ENCODE measurements at places on chromosomes 11 and 22.

GRCh38 chr11:126157326-126158030, 54.0 kb downstream of the RPUSD4 start:
- no peak for DNase-seq

DNA sequence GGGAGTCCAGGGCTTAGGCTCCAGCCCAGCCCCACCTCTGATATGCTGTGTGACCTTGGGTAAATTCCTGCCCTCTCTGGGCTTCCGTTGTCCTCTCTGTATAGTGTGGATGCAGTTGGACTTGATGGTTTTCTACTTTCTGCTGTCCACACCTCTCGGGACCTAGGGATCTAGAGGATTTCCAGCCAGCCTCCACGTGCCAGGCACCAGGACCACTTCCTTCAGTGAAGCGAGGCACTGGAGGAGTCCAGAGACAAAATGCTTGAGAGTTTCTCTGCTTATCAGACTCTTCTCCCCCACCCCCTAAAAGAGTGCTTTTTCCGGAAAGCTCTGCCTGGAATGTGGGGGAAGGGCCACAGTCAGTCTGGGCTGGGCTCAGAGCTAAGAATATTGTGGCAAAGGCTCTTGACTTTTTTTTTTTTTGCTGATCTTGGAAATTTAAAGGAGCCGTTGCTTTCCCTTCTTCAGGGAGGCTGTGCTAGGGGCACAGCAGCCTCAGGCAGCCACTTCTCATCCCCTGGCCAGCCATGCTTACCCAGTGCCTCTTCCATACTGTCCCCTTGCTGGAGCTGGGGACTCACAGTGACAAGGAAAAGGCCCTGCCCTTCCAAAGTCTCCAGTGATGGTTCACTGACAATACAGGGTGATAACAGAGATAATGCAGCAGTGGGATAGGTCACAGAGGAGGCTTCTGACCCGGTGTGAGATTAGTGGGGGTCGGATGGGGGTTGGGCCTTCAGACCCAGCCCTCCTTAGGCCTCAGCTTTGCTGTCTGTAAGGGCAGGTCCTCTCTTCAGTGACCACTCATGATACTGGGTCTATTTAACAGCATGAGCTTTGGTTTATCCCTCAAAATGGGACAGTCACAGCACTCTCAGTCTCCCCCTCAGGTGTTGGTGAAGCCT, 2.9 kb upstream of the SERPINH1 start:
- DNase-seq, result no peak

DNA sequence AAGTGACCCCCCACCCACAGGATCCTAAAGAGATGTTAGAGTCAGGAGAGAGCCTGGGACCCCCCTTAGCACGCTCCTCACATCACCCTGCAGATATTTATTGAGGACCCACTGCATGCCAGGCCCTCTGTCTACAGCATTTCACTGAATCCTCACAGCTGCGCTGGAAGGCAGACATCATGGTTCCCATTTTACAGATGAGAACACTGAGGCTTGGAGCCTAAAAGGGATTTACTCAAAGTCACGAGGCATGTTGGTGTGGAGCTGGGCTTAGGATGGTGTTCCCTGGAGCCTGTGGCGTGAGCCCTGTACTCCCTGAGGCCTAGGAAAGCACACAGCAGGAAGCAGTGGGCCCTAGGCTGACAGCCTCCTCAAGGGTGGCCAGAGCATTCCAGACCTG, 39.2 kb upstream of the LRRC32 start:
- DNase-seq, result no peak

- no peak for DNase-seq
Measured at GRCh38 chr11:130689222-130689908, 226.9 kb downstream of the SNX19 start.

DNA sequence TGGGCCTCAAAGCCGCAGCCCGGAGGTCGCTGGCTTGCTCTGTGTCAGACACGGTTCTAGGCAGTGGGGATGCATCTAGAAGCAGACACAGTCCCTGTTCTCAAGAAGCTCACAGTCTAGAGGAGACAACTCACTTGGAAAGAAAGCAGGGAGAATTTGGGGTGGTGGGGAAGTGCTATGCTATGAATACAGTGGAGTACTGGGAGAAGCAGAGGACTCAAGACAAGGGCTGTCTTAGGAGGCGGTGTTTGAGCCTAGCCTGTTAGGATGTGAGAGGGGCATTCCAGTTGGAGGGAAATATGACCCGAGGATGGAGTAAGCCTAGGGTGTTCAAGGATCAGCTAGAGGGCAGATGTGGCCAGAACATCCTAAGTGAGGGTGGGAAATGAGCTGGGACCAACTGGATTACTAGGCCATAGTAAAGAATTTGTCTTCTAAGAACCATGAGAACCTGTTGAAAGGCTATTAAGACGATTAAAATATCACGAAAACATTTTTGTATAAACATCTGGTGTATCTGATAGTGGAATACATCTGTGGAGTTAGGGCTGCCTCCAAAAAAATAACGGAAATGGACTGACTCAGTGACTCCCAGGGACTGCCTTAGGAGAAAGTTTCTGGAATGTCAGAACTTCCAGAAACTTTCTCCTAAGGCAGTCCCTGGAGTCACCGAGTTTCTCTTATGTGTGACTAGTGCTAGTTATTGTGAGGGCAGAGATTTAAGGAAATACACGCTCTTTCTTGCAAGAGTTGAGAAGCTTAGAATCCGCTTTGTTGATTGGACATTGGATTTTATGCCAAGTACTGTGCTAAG, 1.1 kb upstream of the PITPNB start:
- DNase-seq, result no peak

DNA sequence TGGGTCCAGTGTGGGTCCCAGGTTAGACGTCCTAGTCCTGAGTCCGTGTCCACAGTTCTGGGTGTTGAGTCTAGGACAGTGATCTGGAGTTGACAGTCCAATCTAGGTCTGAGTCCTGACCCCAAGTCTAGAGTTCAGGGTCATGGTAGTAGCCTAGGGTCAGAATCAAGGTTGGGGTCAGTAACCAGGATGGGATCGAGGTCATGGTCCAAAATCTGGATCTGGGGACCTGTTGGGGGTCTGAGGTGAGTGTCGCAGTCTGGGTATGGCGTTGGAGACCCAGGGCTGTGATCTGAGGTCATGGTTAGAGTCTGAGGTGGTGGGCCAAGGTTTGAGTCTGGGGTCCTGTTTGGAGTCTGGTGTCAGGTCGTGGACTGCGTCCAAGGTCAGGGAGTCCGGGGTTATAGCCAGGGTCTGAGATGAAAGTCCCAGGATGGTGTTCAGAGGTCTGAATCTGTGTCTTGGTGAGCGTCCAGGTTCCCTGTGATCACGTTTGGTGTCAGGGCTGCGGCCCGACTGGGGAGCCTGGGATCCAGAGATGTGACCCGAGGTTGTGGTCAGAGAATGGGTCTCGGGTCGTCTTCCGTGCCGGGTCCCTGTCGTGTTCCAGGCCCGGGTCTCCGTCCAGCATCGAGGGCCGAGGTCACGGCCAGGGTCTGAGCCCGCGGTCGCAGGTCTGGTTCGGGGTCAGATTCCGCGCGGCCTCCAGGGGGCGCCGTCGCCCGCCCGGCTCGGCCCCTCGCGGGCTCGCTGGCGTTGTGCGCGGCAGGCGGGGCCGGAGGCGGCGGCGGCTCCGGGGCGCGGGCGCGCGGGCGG, 432 bp upstream of the GRK2 start:
- DNase-seq, result no peak

DNA sequence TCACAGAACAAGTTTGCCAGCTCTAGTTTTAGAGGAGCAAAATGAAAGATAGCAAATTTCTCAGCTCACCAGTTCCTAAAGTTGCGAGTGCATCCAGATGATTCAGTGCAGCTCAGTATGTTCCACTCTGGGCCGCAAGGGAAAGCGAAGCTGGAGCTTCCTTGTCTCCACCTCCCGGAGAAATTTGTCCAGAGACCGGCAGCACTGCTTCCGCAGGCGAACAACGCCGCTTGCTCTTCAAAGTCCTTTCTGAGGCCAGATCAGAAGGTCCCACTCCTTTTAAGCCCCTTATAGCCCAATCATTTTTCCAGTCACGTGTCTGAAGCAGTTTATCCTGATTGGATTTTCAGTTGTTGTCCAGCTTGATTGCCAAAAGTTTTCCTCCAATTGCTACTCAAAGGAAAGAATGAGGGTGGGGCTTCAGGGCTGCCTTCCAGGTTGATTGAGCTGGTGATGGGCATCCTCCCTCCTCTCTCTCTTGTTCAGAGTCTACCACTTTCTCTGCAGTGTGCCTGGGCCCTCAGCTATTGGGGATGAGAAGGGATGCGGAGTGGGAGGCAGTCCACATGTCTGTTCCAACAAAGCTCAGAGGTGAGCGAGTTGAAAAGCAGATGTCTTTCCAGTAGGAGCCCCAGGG, at the start of gene ZNF280A:
Gene ZNF280A, minus strand, starts transcription at position 251 of the 637 bp plus-strand sequence. CDS start 4,640 bp downstream, outside the sequence.
- DNase-seq, result no peak

DNA sequence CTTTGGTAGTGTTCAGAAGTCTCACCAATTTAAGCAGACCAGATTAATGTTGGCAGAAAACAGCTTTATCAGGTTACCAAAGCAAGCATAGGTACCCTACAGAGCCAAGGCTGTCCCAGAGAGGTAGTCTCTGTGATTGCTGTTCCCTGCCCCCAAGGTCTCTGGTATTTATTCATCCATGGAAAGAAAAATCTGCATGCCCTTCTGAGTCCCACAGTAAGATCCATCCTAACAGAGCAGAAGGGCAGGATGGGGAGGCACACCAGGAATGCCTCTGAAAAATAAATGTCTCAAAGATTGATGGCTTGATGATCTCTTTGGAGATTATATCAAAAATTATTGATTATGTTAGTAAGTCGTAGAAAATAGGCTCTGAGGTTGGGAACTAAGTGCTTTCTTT, 122.8 kb downstream of the FAT3 start:
- no peak for DNase-seq

DNA sequence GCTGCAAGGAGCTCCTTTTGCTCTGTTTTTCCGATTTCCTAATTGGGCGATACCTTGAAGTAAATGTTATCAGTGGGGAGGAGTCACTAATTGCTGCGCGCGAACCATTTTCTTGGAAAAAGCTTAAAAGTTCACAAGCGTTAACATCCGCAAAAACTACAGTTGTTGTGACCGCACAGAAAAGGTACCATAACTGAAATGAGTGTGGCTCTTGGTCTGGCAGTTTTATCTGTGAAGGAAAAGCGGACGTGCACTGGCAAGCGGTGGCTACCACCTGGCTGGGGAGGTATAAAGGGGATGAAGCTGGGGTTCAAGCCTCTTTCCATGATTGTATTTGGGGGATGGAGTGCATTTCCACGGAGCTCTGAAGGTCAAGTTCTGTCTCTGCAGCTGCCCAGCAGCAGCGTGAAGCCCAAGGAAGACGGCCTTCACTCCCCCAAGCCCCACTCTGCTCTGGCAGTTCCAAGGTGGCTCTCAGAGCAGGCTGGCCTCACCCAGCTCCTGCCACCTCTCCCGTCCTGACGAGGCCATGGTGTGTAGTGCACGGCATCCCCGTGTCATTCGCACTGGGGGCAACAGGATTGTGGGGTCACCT, 27.5 kb downstream of the MOV10L1 start:
- no peak for DNase-seq

GRCh38 chr22:27388090-27388600, 413.4 kb downstream of the MN1 start:
- no peak for DNase-seq

DNA sequence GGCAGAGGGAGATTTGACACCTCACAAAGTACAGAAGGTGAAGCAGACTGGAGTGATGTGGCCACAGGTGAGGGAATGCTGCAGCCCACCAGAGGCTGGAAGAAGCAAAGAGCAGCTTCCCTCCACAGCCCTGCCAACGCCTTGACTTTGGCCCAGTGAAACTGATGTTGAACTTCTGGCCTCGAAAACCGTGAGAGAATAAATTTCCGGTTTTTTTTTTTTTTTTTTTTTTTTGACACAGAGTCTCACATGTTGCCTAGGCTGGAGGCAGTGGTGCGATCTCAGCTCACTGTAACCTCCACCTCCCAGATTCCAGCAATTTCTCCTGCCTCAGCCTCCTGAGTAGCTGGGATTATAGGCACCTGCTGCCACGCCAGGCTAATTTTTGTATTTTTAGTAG, 8.7 kb downstream of the KMT5B start:
- DNase-seq, result no peak

DNA sequence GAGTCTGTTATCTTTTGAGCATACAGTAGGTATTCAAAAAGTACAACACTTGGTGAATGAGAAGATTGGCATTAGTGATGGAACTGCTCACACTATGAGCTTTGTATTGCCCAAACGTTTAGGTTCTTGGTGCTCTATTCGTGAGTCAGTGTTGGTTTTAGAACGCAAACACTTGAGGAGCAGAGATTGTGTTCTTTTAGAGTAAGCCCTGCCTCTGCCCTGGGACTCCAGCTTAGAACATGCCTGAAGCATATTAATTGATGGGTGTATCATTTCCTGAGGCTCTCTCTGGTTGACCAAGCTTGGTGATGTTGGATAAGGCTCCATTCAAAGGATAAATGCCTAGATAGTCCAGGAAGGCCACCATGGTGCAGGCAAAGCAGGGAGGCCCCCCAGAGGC, 10.9 kb downstream of the MTNR1B start:
- DNase-seq, result no peak

GRCh38 chr11:64263021-64263946, 12.0 kb downstream of the PLCB3 start:
- no peak for DNase-seq

DNA sequence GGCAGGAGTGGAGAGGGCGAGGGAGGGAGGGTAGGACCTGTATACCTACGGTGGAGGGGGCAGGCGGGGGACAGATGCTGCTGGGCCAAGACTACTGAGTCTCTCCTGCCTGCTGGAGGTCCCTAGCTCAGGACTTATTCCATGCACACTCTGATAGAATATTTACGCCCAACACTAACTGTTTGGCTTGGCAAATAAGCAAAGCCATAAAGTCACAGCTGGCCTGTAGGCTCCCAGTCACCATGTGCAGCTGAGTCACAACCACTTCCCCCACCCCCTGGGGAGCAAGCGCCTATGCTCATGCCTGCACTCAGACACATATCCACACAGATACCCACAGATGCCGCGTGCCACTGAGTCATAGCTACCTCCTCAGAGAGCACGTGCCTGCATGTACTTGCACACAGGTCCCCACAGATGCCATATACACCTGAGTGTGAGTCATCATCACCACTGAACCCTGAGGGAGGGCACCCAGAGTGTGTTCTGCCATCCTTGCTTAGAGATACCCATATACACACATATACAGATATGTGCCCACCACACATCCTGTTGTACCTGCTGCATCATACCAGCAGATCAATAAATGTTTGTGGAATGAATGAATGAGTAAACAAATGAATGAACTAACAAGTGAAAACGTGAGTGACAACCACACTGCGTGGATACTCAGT, 95.8 kb downstream of the SWAP70 start:
- no peak for DNase-seq

- no peak for DNase-seq
Measured at GRCh38 chr11:122273476-122274191, 157.6 kb upstream of the BLID start.

DNA sequence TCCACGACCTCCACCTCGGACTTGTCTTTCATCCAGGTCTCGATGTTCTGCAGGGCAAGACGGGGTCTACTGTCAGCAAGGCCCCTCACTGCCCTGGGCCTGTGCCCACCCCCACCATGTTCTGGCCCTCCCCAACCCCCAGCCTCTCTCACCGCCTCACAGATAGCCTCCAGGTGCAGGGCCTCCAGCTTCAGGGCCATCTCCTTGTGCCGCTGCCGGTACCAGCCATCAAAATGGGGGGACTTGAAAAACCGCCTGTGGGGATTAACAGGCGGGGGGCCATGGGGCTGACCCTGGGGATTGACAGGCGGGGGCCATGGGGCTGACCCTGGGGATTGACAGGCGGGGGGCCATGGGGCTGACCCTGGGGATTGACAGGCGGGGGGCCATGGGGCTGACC, 4.9 kb upstream of the PLXNB2 start:
- DNase-seq, result no peak

Data from NCI-H1436 treated with DMSO at 0.1 percent for 48 hours (cell line).